B cell (primary cell): ENCODE measurements at places on chromosomes 2 and 18.

DNA sequence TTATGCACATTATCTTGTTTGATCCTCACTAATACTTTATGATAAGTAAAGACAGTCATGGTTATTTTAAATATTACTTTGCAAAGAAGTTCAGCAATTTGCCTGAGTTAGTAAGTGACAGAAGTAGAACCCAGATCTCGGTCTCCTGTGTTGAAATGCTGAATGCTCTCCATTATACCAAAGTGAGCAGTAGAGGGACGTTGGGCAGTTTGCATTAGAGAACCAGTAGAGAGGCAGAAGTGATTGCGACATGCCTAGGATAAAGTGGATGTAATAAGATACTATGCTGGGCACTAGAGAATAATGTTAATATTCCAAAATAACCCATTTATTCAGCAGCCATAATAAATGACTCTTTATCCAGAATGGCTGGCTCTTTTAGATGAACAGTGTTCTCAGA lies 201.0 kb downstream of the PMAIP1 start:
- DNase-seq = no peak

DNA sequence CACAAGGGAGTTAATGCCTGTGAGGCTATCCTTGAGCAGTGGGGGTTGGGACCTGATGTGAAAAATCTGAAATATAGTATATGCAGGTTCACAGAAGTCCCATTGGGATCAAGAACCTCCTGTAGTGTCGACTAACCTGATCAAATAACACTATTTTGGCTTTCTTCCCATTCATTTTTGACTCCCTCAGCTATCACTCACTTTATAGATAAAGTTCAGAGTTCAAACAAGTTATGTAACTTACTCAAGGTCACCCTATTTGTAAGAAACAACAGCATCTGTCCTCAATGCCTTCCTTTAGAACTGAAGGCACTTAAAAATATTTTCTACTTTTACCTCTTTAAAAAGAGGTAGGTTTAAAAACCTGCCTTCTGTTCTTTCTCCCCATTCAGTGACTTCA lies 341.6 kb downstream of the DPP10 start:
- DNase-seq = no peak

DNA sequence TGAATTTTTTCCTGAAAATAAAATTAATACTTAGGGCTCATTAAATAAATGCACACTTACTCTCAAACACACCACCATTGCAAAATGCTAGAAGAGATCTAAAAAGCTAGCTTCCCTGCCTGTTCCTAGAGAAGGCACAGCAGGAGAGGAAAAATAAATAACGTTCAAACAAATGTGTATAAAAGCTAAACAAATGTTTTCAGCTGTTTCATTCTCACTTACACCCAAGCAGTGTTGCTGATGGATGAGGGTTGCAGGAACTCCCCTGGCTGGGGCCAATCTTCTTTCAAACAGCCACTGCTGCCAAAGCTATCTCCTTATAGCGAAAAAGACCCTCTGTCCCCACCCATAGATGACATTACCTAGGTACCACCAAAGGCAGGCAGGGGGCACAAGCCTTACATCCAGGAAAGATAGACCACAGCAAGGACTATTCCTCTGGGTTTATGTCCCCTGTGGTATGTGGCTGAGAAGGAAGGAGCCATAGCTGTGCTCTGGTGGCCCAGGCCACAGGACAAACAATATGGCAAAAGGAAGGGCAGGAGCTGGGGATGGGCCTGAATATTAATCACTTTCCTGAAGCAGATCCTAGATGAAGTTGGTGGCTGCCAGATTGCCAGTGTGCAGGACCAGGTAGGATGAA lies 214.6 kb downstream of the TTC32 start:
- no peak for DNase-seq

- no peak for DNase-seq
Observed at GRCh38 chr2:119315241-119315925, 51.3 kb downstream of the C2orf76 start.

GRCh38 chr18:32961538-32961937 lies 188.7 kb upstream of the KLHL14 start:
- DNase-seq = no peak

- no peak for DNase-seq
Observed at GRCh38 chr2:18926631-18927524, 337.5 kb upstream of the NT5C1B start.

GRCh38 chr2:207163053-207163755 lies 2.5 kb downstream of the KLF7 start:
- no peak for DNase-seq

GRCh38 chr18:23669202-23669766 lies 6.6 kb upstream of the ANKRD29 start:
- no peak for DNase-seq

- no peak for DNase-seq
Observed at GRCh38 chr2:191228861-191229260, 16.3 kb upstream of the MYO1B start.

- no peak for DNase-seq
Observed at GRCh38 chr2:160463245-160463644, 30.4 kb downstream of the RBMS1 start.

DNA sequence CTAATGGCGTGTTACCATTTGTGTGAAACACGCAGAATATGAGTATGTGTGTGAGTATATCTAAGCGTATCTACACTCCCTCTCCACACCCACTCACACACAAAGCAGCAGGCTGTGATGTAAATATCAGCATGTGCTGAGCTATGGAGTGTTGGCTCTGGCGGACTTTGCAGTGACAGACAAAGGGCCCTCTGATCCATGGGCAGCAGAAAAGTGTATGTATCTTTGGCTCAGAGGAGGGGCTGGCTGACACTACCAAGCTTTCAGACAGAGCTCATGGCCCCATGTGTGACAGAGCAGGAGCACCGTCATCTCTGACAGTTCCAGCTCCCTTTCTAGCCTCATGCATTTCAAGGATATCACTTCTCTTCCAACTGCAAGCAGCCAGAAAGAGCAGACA lies 57.2 kb upstream of the ASB18 start:
- DNase-seq = no peak

DNA sequence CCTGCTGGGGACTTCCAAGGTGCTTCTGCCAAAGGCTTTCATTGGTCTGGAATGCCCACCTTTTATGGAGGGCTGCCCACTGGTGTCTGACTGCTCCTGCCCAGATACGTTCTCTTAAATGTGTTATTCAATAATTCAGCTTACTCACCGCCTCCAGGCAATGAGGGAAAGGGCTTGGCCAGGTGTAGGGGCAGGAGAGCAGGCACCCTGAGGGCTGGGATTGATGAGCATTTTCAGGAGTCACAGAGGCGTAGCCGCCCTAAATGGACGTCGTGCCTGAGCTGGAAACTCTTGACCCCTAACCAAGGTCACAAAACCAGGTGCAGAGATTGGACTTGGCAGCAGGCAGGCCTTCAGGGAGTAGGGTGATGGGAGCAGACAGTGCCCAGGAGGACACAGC lies 26.8 kb downstream of the MAL start:
- no peak for DNase-seq

GRCh38 chr18:54086046-54086802 lies 138.2 kb downstream of the MBD2 start:
- no peak for DNase-seq

GRCh38 chr2:205781244-205781931 lies 99.1 kb downstream of the NRP2 start:
- DNase-seq = no peak

GRCh38 chr2:128754246-128754724 lies 435.6 kb upstream of the HS6ST1 start:
- peak; percentile 70 for DNase-seq

DNA sequence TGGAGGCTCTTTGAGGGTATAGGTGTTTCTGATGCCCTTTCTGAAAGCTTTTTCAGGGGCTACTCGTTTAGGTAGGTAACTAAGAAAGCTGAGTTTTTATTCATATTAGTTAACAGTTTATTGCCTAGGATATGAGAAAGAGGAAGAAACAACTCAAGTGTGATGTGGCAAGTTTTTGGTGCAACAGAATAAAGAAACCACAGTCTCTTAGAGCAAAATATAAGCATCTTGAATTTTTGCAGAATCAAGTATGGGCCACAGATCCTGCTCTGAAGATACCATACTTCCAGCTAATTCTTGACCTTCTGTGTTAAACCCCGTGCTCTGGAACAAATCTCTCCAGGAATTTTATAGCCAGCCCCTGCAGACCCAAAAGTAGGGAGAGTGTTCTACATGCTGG lies 147.7 kb upstream of the SLC1A4 start:
- no peak for DNase-seq

DNA sequence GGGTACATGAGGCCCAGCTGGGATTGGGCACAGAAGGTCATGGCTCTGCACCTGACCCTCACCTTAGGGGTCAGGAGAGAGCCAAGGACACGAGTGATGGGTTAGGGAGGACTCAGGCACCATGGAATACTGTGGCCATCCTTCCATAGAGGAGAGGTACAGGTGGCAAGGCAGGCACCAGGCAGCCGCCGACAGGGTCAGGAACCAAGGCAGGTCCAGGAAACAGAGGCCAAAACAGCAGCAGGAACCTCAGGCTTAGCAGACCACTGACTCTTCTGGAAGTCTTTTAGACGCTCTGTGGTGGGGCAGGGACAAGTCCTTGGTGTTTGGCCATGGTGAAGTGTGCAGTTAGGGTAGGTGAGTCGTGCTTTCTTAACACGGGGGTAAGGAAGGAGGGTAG lies 128.0 kb downstream of the NEDD4L start:
- no peak for DNase-seq

DNA sequence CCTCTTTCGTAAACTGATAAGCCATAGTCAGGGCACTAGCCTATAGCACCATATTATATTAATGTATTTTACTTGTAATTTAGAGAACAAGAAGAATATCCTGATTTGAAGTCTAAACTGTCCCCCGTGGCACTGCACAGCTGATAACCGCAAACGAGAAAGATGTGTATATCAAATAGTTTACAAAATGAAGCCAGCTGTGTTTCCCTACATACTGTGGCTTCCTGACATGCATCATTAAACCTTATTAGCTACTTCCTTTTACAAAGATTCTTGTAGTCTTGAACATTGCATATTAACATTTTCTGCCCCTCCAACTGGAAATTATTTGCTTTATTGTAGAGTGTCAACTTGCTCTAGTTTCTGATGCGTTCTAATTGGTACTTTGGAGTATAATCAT lies 153.5 kb upstream of the NFATC1 start:
- DNase-seq = no peak

- no peak for DNase-seq
Observed at GRCh38 chr2:168475636-168476035, 19.6 kb downstream of the CERS6 start.

GRCh38 chr2:100038011-100038410 lies 104.4 kb downstream of the AFF3 start:
- no peak for DNase-seq

- no peak for DNase-seq
Observed at GRCh38 chr2:149719695-149720094, 132.1 kb upstream of the MMADHC start.

DNA sequence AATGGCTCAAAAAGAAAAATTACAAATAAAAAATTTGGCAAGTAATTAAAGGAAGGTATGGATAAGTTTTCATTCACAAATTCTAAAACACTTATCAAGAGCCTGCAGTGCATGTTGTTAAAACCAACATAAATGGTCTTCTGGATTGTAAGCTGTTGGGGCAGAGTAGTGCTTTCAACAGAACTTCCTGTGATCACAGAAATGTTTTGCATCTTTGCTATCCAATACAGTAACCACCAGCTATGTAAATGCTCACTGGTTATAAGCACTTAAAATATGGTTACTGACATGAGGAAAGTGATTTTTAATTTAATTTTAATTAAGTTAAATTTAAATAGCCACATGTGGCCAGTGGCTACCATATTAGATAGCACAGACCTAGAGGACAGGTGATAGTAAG lies 133.1 kb downstream of the NBAS start:
- DNase-seq = no peak

GRCh38 chr18:58862356-58862755 lies 2.3 kb upstream of the ZNF532 start:
- no peak for DNase-seq

DNA sequence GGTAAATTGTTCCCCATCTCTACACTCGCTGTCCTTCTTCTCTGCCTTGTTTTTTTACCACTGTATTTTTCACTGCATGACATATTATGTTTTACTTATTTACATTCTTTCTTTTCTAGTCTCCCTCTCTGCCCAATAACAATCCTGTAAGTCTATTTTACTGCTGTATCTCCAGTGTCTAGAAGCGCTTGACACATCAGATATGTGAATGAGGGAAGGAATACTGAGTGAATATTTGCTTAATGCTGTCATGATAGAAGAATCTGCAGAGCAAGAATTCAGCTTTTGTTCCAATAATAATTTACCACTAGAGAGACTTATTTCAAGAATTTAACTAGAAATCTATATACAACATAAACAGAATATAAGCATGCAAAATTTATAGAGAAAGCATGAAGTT lies 99.5 kb downstream of the GALNT13 start:
- no peak for DNase-seq

GRCh38 chr2:62662554-62662953 lies 43.0 kb upstream of the EHBP1 start:
- no peak for DNase-seq

GRCh38 chr2:176562359-176563078 lies 293.3 kb downstream of the MTX2 start:
- DNase-seq = no peak

- peak; percentile 40 for DNase-seq
Observed at GRCh38 chr2:3223080-3223923, 154.3 kb downstream of the EIPR1 start.

DNA sequence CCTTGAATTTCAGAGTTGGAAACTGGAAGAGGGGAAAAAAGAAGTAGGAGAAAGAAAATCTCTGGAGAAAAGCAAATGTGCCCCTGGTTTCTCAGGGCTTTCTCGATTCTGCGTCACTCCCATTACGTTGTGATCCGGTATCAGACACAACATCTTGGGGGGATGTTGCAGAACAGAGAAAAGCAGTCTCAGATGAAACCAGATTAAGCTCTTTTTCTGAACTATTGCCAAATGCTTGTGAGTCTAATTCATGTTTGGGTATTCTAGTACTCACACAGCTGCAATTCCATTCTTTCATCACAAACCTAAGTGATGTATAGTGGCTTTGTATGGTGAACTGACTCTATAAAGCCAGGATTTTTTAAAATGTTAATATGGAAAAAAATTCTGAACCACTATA lies 233.2 kb downstream of the TCF4 start:
- no peak for DNase-seq

DNA sequence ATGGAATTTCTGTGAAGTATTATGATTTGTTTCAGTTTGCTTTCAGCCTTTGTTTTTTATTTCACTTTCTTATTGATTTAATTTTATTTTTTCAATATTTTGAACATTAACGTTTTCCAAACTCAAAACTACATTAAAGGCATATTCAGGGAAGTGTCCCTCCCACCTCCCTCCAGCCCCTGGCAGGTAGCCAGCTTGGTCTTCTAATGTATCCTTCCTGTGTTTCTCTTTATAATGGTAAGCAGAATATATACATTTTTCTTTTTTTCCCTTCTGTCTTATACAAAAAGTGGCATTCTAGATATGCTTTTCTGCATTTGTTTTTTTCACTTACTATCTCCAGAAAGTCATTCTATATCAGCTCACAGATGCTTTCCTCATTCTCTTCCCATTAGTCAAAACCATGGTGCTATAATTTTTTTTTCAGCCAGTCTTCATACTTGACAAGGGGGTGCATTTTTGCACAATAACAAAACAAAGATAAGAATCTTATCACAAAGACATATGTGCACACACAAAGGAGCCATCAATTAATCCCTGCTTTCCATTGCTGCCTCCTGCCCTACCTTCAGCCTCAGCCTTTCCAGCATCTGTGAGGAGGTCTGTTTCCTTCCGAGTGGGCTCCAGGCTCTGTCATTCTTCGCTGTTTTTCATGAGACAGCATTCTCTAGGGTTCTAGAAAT lies 33.7 kb upstream of the TMEM177 start:
- no peak for DNase-seq

- no peak for DNase-seq
Observed at GRCh38 chr18:24552218-24552617, 91.8 kb downstream of the HRH4 start.
